Activated CD4-positive, alpha-beta T cell treated with anti-CD3 and anti-CD28 coated beads, Interleukin-2, amount 50 U/mL, for 1 hour (primary cell): ENCODE measurements at places on chromosomes 2 and 18.

DNA sequence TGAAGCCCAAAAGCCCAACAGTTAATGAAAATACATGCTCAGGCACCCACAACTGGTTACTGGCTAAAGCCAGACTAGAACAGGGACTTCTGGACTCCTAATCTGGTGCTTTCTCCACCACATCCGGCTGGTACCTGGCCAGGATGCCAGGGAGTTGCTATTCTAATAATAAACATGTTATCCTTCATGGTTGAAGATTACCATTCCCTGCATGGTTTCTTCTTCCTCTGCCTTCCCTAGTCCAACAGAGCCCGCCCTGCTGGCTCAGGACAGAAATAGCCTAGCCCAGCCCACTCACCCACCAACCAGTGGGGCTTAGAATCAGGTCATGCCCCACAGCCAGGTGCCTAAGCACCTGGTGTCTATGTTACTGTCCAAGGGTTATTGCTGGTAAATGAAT lies 184.2 kb downstream of the TMEM247 start:
- DNase-seq: no peak

GRCh38 chr2:71066856-71067255 lies 1.6 kb upstream of the NAGK start:
- no peak for DNase-seq

DNA sequence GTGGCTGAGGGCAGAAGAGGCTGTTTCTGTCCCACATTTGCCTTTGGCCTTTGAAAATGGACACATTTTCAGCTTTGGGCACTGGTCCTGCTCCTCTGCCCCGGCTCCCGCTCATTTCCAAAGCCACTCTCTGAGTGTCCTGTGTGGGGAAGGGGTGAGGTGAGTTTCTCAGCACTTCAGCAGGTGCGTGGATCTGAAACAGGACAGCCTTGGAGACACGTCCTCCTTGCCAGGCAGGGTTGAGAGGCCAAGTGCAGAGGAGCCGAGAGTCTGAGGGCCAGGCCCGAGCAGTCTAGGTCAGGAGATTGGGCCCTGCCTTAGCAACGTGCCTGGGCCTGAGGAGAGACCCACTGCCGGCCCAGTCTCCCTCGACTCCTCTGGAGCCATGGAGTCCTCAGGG lies 21.9 kb upstream of the ALPI start:
- DNase-seq: no peak

- DNase-seq: no peak
Measured at GRCh38 chr2:5693287-5694201, 1.4 kb downstream of the SOX11 start.

DNA sequence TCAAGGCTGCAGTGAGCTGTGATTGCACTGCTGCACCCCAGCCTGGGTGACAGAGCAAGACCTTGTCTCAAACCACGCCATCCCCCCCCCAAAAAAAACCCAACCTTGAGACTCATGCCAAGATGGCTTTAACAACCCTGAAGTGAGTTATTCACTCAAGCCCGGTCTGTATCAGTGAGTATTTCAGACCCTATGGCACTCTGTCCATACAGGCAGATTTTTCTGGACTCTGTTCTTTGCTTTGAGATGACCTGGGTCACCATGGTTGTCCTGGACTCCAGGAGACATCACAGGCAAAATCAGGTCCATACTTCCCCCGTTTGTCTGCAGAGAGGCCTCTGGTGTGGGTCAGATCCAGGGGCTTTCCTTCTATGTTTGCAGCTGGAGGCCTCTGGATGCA lies 91.7 kb downstream of the TGOLN2 start:
- no peak for DNase-seq

GRCh38 chr2:32926708-32927084 lies 20.1 kb upstream of the LTBP1 start:
- no peak for DNase-seq

- DNase-seq: no peak
Measured at GRCh38 chr18:8349608-8350323, 259.5 kb upstream of the RAB12 start.

DNA sequence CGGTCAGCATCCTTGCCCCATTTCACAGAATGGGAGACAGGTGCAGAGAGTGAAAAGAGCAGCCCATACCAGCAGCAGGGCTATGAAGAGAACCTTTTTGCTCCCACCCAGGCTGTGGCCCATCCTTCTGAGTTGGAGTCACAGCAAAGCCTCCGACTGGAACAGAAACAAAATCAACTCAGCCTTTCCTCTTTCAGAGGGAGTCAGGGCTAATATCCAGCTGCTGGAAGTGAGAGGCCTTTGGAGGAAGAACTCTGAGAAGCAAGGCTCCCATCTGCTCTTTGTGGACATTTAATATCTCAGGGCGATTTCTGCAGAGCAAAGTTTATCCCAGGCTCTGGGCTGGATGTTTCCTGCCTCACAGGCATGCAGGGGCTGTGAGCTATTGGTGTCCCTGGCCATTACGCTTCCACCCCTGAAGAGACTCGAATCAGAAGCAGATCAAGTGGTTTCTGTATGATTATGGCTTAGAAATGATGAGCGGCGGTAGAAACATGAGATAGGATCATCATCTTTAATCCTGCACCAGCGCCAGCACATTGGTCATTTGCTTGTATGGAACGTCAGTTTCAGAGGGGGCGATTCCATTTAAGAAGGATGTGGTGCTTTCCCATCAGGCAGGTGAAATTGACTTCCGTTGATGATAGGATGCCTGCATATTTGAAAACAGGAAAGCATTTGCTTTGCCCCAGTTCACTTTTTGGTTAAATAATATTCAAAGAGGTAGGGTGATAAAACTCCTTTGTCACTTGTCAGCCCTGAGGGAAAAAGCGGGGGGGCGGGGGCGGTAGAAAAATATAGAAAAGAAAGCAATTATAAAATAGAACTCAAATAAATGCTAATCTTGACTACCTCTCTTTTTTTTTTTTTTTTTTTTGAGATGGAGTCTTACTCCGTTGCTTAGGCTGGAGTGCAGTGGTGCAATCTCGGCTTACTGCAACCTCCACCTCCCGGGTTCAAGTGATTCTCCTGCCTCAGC lies 152.4 kb downstream of the LRRC30 start:
- DNase-seq: no peak

DNA sequence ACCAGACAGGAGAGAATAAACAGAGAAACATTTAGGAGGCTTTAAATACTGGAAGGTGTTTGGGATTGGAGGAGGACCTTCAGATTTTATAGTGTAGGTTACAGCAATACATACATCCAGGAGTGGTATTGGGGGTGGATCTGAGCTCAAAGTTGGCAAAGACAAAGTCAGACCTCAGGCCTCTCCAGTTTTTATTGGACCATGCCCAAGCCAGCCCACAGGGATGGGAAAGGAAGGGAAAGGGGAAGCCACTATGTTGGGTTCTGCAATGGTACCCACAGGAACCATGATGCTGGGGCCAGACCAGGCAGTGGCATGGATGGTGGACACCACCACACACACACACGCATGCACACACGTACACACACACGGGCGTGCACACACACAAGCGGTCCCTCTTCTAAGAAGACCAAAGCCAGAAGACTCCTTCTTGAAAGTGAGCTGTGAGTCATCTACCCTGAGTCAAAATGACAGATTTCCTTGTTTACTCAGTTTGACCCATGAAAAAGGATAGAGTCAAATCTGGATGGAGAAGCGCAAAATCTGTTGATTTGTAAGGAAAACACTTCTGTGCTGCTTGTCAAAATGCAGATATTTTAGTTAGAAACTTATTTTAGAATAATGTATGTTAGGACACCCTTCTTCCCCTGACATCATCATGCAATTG lies 87.9 kb downstream of the TRABD2A start:
- no peak for DNase-seq

DNA sequence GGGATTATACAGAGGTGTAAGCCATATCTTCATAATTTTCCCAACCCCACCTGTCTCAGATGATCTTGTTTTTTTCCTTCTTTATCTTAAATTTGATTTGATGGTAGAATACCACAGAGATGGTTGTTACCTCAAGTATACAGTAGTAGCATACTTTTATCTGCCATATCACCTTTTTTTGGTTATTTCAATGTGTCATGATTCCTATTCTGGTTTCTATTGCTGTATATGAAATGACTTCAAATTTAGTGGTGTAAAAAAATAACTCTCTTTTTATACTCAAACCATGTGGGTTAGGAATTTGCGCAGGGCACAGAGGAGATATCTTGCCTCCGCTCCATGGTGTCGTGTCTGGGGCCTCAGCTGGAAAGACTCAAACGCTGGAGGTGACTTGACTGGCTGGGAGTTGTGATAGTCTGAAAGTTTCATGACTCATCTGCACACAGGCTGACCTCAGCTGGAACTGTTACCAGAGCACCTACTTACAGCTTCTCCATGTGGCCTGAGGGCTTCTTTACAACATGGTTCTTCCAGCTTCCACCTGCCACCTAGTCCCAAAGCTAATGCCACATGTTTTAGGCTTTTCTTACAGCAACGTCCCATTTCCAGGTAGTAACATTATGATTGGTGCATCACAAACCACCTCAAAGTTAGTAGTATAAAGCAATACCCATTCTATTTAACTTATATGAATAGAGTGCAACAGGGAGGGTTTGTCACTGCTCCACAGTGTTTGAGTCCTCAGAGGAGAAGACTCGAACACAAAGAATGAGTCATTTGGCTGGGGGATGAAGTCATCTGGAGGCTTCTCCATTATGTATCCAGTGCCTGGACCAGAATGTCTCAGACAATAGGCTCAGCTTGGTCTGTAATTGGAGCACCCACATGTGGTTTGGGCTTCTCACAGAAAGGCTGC lies 82.3 kb upstream of the XPO1 start:
- no peak for DNase-seq

DNA sequence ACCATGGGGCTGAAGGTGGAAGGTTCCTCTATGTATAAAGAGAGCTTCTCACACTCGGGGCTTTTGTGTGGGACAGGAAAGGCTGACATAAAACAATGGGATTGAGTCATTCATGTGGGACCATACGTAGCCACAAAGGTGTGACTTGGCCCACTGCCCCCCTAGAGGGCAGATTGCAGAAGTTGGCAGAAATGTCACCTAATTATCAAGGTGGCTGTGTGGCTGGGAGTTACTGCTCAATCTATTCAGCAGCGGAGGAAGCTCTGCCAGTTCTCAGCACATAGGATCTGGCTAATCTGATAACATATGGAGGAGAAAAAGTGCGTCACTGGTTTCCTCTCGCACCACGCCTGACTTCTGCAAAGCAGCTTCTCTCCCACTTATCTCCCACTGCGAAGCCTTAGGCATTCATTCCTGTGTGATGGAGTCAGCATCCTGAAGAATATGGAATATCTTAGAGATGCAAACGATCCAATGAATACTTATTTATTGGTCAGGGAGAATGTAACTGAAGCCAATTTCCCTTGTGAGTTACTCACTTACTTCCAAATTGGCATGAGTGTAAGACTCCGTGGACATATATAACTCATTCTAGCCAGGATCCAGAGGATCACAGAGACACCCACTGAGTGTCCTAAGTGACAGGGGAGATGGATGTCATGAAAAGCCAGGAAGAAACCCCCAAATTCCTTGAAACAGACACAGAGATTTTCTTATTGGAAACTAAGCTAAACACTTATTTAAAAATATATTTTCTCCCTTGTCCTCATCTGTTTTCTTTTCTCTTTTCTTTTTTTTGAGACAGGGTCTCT lies 344.8 kb downstream of the TGIF1 start:
- no peak for DNase-seq

- no peak for DNase-seq
Measured at GRCh38 chr2:120930864-120931263, 195.2 kb downstream of the GLI2 start.

GRCh38 chr18:79625924-79626561 lies 53.6 kb upstream of the CTDP1 start:
- no peak for DNase-seq

DNA sequence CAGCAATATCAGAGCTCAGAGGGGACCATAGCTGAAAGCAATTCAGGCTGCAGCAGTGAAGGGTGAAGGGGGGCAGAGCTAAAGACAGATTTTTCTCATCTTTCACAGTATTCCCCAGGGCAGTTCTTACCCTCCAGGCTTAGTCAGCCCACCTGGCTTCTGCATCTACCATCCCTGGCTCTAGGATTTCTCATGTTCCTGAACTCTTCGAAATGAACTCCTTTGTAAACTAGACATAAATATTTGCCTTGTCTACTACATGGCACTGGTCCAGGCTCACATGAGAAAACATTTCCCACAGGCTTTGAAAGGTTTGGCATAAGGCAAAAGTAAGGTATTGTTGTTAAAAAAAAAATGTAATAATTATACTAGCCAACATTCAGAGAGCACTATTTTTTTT lies 23.6 kb upstream of the NEB start:
- no peak for DNase-seq

GRCh38 chr2:1640301-1641135 lies 103.8 kb downstream of the PXDN start:
- DNase-seq: no peak

DNA sequence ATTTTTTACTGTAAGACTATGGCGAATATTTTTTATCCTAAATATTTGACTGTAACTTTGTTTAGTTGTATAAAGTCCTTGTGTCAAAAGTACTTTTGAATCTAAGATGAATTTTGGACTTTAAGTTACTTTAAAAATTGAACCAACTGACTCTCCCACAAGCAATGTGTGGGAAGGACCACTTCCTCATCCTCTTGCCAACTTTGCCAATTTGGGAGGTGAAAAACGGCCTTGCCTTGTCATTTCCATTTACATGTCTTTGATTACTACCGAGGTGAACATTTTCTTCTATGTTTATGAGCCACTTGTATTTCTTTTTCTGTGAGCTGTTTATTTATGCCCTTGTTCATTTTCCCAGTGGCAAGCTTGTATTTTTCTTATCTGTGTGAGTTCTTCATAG lies 12.8 kb upstream of the MSGN1 start:
- DNase-seq: no peak

DNA sequence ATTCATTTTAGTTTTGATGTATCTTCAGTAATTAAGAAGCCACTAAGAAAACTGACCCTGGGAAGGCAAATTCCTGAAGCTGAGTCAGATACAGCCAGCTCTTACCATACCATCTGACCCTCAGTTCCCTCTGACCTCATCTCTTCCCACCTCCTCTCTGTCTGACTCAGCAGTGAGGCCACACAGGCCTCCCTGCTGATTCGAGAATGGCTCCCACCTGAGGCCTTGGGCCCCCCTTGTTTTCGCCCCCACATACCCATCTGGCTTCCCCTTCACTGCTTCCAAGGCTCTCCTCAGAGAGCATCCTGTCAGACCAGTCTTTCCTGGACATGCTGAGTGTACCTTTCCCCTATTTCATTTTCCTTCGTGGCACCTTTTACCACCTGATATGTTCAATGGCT lies 71.0 kb upstream of the CYP1B1 start:
- no peak for DNase-seq

GRCh38 chr18:12839526-12840196 lies 44.4 kb downstream of the PTPN2 start:
- DNase-seq: no peak

- no peak for DNase-seq
Measured at GRCh38 chr2:191012845-191013681, 908 bp downstream of the STAT1 start.

DNA sequence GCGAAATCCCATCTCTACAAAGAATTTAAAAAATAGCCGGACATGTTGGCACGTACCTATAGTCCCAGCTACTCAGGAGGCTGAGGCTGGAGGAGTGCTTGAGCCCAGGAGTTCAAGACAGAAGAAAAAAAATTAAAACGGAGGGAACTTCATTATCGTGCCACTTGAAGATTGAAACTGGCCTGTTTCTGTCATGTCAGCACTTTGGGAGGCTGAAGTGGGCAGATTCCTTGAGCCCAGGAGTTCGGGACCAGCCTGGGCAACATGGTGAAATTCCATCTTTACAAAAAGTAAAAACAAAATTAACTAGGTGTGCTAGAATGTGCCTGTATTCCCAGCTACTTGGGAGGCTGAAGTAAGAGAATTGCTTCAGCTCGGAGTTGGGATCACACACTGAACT lies 3.0 kb upstream of the TEX44 start:
- no peak for DNase-seq
